Mesenchymal stem cell (in vitro differentiated cells and primary cell): ENCODE measurements at places on chromosomes 12 and 14.

DNA sequence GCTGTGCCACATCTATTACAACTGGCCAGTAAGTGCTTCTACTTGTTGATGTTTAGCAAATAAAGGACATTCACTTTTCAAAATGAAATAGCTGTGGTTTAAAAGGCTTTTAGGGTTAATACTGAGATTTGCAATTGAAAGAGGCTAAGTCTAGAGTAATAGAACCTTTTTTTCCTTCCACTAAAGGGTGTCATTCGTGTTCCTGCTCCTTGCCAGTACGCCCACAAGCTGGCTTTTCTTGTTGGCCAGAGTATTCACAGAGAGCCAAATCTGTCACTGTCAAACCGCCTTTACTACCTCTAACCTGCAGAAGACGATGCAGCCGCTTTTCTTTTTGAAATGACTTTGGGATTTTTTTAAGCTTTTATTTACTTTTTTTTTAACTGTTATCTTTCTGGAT, 33.6 kb downstream of the PIWIL1 start:
- H3K36me3 ChIP-seq = no peaks in the 10 kb centered on the region
- no peak for DNase-seq
- no peak overlapping the region for H3K27ac ChIP-seq
- no peak overlapping the region for H3K4me3 ChIP-seq

GRCh38 chr12:116484807-116485206, 74.4 kb upstream of the MAP1LC3B2 start:
- DNase-seq = no peak
- H3K27me3 ChIP-seq = peaks cover 10% of the 10 kb centered on the region
- no peaks in the 10 kb centered on the region for H3K36me3 ChIP-seq
- no peak overlapping the region for H3K4me3 ChIP-seq
- H3K27ac ChIP-seq = no peak overlapping the region

- H3K27ac ChIP-seq = no peak overlapping the region
- H3K27me3 ChIP-seq = no peaks in the 10 kb centered on the region
- H3K4me3 ChIP-seq = no peak overlapping the region
Observed at GRCh38 chr12:78430551-78430950, 434.0 kb upstream of the SYT1 start.

GRCh38 chr12:120599672-120600552, 18.7 kb upstream of the POP5 start:
- no peaks in the 10 kb centered on the region for H3K36me3 ChIP-seq
- no peak overlapping the region for H3K27ac ChIP-seq
- H3K4me1 ChIP-seq = peaks cover 7% of the 10 kb centered on the region
- H3K27me3 ChIP-seq = no peaks in the 10 kb centered on the region
- DNase-seq = no peak
